ENCODE measurements at places on chromosomes 12 and 14.

GRCh38 chr14:38208618-38209562 lies 1.2 kb downstream of the SSTR1 start:
- DNase-seq, result no peak

GRCh38 chr12:54749191-54749818 lies 101.1 kb upstream of the DCD start:
- peak; percentile 59 for DNase-seq

- DNase-seq, result no peak
These were observed 5.6 kb downstream of the WASHC4 start for GRCh38 chr12:105113094-105113493.

- no peak for DNase-seq
These were observed 105.5 kb upstream of the CCND2 start for GRCh38 chr12:4168036-4168435.

DNA sequence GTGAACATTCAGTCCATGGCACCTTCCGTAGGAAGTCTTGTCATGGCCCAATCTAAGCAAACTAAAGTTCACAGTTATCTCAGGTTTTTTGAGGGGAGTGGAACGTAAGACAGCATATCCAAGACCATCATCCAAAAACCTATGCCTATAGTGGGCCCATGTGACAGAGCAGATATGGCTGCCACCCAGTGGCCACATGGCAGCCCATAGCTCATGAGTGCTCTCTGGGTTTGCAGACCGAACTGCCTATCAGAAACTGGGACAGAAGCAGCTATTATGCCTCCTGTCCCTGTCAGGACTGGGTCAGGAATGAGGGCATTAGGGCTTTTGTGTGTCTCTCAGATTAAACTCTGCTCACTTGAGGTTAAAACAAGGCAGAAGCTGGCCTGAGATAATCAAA lies 503.7 kb downstream of the NRXN3 start:
- no peak for DNase-seq

DNA sequence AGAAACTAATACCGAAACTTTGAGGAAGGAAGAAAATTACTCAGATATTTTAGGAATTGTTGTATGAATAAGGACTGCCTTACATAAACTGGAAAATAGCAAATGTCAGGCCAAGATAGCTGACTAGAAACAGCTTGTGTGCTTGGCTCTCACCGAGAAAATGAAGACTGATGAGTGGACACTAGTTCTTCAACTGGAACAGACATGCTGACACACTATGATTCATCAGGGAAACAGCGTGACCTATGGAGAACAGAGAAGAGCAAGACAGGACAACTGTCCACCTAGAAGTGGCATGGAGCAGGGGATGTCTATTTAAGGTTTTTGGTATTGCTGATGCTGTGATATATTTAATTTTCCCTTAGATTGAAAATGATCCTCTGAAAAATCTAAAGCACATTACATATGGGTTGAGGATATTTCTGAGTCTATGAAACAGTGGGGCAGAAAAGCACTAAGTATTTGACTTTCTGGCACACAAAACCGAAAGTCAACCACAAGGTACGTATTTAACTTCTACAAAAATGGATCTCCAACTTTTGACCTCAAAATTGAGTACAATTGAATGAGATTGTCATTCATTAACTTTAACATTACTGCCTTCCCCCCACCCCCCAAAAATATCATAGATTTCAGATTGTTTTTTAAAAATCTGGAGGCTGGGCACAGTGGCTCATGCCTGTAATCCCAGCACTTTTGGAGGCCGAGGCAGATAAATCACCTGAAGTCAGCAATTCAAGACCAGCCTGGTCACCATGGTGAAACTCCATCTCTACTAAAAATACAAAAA lies 863.2 kb downstream of the LRFN5 start:
- DNase-seq, result no peak

DNA sequence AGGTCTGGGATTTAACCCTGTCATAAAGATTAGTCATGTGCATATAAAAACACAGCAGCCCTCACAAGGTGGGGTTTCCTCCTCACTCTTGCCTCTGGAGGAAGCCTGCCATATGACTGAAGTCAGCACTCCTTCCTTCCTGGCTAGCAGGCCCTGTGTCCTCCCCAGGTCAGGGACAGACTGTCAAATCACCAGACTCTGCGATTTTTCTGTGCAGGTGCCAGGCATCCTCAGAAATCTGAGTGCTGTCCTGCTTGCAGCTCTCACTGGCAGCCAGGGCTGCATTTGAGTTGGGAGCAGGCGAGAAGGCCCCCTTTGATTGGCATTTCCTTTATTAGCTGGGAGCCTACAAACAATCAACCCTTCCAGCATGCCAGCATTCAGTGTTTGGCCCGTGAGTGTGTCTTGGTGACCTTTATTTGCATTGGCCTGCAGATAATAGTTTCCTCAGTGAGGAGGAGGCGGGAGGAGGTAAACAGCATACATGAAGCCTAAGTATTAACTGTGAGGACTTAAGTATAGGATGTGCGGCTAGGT lies 183.8 kb upstream of the ARHGAP5 start:
- DNase-seq, result no peak

DNA sequence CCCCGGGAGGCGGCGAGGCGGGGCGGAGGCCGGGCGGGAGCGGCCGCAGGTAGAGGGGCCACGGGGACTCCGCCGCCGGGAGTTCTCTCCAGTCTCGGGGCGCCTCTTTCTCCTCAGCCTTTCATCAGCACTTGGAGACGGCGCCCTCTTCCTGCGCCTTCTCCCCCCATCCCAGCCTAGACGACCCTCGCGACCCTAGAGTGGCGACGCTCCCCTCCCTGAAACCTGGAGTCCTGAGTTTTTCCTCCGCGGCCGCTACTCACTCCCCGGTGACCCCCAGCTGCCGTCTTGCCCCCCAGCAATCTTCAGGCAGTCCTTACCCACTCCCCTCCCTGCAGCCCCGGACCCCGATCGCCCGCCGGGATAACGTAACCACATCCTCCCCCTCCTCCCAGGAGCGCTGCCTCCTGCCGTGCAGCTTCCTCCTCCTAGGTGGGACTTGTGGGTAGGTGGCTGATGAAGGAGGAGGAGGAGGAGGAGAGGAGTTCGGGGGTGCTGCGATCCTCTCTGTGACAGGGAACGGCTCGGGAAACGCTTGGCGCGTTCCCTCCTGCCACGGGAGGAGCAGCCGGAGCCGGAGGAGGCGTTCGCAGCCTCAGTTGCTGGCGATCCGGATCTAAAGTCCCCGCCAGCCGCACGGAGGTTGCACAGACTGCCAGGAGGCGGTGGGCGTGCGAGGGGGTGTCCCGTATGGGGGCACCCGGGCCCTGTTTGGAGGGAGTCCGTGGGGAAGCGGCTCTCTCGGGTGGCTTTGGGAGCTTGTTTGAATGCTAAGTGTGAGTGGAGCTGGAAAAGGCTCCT lies 891 bp downstream of the PLEKHA5 start:
- DNase-seq, result no peak

- no peak for DNase-seq
These were observed 85.8 kb upstream of the TSPAN11 start for GRCh38 chr12:30840715-30841114.

Data from activated CD4-positive, alpha-beta T cell treated with anti-CD3 and anti-CD28 coated beads, Interleukin-2, amount 50 U/mL, for 16 hours (primary cell).